ENCODE measurements at places on chromosomes 6 and 20. TPM values are rescaled to one million over a fixed set of nuclear protein-coding genes. Genes with fewer than 3 reads are reported as not detected.

GRCh38 chr6:73393278-73393677, 1.4 kb upstream of the DDX43 start:
- H3K4me3 ChIP-seq, result no peak overlapping the region
- DNase-seq, result no peak
- H3K4me1 ChIP-seq, result peaks cover 4% of the 10 kb centered on the region
- H3K27ac ChIP-seq, result no peak overlapping the region
- no peaks in the 10 kb centered on the region for H3K27me3 ChIP-seq

- no peaks in the 10 kb centered on the region for H3K36me3 ChIP-seq
- no peaks in the 10 kb centered on the region for H3K4me1 ChIP-seq
- no peak overlapping the region for H3K4me3 ChIP-seq
- H3K27ac ChIP-seq, result no peak overlapping the region
- H3K27me3 ChIP-seq, result no peaks in the 10 kb centered on the region
Observed at GRCh38 chr6:5617179-5617578, 355.9 kb downstream of the FARS2 start.

GRCh38 chr6:15499125-15499524, 163.7 kb downstream of the DTNBP1 start:
- peaks cover 38% of the 10 kb centered on the region for H3K36me3 ChIP-seq
- no peak for DNase-seq
- H3K4me1 ChIP-seq, result peaks cover 13% of the 10 kb centered on the region
- no peaks in the 10 kb centered on the region for H3K27me3 ChIP-seq

GRCh38 chr20:5933802-5934436, 16.4 kb downstream of the TRMT6 start:
- no peak for DNase-seq
- no peak overlapping the region for H3K4me3 ChIP-seq
- no peak overlapping the region for H3K27ac ChIP-seq
- no peaks in the 10 kb centered on the region for H3K36me3 ChIP-seq
- no peaks in the 10 kb centered on the region for H3K27me3 ChIP-seq

DNA sequence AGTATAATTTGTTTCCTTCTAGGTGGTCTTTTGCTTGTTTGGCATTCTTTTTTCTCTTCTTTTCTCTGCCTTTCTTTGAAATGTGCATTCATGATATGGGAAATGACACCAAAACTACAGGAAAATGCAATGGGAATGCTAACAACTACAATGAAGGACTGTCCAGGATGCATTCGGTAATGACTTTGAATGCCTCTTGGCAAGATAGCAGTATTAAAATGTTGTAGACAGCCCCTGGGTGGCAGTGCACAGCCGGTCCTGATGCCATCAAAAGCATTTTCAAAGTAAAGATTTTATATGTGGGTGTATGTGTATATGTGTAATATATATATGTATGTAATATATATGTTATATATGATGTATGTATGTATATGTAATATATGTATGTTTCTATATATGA, 218.8 kb upstream of the MMS22L start:
- no peak for DNase-seq
- H3K27ac ChIP-seq, result no peak overlapping the region
- no peaks in the 10 kb centered on the region for H3K36me3 ChIP-seq
- no peak overlapping the region for H3K4me3 ChIP-seq

Gene RNF144B
- polyA plus RNA-seq, result 6.9 TPM

All from keratinocyte (primary cell).